AG04449 (cell line): ENCODE measurements at places on chromosomes 2 and 18.

DNA sequence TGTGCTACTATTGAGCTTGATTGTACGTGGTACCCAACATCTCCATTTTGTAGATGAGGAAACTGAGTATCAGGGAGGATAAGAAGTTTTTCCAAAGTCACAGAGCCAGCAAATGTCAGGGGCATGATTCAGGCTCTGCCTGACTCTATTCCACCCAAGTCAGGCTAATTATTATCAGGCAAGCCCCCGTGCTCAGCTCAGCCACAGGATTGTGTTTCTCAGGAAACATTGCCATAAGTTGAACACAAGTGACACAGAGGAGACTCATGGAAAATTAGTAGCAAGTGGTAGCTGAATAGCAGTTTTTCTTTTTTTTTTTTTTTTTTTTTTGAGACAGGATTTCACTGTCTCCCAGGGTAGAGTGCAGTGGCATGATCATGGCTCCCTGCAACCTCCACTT, 260.5 kb downstream of the C1D start:
- no peak for DNase-seq

DNA sequence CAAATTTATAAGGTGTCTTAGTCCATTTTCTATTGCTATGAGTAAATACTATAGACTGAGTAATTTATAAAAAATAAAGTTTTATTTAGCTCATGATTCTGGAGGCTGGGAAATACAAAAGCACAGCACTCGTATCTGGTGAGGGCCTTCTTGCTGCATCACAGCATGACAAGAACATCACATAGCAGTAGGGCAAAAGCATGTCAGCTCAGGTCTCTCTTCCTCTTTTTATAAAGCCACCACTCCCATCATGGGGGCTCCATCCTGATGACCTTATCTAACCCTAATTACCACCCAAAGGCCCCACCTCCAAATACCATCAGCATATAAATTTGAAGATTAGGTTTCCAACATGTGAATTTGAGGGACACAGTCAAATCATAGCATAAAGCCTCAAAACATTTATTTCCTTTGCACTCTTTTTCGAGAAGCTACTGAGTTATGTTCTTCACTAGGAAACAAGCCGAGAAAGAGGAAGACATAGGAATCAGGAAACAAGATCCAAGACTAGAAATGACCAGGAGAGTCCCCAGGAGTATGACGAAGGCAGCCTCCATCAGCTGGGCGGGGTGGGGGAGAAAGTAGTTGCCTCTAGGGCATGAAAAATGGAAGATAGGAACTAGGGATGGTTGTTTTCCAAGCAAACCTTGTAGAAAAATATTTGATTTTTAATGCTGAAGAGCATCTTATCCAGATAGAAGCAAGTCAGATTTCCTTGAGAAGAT, 24.1 kb upstream of the NABP1 start:
- DNase-seq = no peak

- no peak for DNase-seq
Observed at GRCh38 chr2:99903981-99904380, 238.4 kb downstream of the AFF3 start.

- no peak for DNase-seq
Observed at GRCh38 chr2:25089605-25090315, 47.9 kb downstream of the EFR3B start.

DNA sequence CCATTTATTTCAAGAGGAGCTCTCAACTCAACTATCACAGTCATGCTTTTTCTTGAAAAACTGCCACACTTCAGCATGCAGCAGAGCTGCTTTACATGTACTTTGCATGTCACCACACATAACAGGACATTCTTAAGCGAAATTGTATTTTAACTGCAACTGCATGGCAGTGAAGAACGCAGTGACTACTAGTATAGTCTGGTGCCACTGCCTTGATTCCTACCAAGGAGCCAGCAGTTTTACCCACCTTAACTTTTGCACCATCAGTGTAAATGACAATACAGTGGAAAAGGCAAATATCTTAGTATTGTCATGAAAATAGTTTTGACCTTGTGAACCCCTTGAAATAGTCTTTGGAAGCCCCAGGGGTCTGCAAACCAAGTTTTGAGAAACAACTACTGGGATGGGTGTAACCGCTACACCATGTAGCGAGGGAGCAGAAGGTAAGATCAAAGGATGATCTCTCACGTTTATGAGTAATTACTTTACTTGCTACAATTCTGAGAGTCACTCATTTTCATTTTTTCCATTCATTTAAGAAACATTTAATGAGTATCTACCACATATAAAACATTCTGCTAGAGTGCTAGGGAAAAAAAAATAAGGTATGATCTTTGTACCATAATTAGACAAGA, 32.3 kb upstream of the MPP4 start:
- DNase-seq = no peak

DNA sequence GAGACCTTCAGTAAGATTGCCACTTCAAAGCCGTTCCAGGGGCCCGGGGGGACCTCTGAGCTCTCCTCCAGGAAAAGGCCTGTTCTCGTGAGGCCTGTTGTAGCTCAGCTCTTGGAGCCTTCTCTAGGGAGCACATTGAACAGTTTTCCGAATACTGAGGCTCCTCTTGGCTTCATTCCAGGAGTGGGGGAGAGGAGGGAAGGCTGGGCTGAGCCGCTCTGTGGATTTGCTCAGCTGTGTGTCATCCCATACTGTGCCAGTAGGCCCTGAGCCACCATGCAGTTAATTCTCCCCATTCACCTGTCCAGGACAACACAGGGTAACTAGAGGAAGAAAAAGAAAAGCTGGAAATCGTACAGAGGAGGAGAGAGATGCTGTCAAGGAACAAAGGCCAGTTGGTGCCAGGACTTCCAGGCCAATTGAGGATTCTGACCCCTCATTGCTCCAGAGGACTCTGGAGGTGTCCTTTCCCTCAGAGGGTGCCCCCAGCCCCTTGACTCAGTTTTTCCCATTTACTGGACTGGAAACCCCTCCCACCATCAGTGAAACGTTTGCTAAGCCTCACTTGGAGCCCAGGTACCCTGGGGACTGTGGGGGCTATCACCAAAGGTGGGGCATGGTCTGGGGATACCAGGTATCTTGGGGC, 41.4 kb downstream of the HS1BP3 start:
- no peak for DNase-seq

DNA sequence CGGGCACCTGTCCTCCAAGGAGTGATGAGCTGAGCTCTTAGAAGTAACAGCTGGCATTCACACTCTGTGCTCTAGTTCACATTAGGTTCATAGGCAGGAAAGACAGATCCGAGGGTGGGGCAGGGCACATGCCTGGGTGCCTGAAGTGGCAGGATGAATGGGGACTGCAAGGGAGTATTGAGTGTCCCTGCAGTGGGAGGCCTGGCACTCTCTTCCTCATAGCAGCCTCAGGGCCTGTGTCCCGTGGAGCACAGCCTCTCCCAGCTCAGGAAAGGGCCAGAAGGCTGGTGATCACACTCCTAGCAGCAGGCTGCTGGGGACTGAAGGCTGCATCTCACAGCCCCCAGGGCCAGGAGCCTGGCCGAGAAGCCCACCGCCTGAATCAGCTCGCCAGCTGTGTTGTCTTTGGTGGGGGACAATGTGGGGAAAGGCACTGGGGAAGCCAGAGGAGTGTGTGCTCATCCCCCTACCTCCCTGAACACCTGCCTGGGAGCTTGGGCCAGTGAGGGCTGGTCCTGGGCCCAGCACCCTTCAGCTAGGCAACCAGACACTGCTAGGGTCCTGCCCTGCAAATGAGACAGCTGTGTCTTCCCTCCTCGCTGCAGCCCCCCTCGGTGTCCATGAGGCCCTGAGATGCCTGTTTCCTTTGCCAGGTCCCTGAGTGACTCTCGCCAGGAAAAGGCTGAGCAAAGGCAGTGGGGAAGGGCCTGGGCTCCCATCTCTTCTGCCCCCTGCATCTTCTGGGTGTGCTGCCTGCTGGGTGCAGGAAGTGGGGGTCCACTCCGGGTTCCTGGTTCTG, 48.2 kb upstream of the HS6ST1 start:
- DNase-seq = no peak

DNA sequence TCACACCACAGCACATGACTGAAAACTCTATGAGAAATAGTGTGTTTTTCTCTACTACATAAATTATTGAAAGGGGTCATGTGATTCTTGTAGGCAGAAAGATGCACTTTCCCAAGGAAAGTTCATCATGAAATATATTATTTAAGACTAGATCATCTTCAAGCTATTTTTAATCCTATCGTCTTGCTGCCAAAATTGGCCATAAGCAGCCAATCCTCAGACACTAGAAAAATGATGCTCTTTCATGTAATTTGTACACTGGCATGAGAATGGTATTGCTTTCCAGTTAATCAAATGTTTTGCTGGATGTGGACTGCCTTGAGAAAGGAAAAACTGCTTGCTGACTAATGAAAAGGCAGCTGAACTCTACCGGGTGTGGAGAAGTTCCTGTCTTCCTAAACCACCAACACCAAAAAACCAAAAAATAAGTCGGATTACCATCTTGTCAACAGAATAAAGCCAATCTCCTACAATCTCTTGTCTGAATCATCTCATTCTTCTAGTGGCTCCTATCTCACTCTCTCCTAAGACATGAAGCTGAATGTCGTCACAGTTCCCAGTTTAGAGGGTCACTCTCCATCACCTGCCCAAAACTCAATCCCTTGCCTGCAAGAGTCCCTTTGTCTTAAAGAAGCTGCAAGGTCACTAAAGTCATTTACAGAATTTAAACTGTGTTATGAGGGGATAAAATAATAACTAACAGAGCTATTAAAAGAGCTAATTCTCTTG, 5.3 kb downstream of the BCL2 start:
- no peak for DNase-seq

GRCh38 chr18:43757273-43757672, 480.0 kb upstream of the SYT4 start:
- no peak for DNase-seq

GRCh38 chr18:23136326-23137096, 1.2 kb downstream of the CABLES1 start:
- no peak for DNase-seq

GRCh38 chr2:239636808-239637207, 236.0 kb upstream of the HDAC4 start:
- no peak for DNase-seq

DNA sequence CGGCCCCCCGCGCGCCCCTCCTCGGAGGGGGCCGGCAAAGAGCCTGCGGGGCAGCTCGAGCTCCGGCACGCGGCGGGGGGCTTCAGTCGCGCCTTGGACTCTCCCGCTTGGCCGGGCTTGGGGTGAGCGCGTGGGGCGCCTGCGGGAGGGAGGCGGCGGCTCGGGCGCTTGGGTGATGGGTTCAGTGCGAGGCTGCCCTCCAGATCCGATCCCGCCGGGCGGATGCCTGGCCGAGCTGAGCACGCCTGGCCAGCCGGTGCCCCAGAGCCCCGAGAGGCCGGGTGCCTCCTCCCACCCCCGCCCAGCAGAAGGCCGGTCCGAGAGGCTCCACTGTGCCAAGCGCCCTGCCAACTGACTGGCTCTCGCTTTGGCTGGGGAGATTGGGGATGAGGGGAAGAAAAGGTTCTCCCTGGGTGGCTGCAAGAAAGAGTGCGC, 273 bp upstream of the NXPH2 start:
- DNase-seq = no peak

DNA sequence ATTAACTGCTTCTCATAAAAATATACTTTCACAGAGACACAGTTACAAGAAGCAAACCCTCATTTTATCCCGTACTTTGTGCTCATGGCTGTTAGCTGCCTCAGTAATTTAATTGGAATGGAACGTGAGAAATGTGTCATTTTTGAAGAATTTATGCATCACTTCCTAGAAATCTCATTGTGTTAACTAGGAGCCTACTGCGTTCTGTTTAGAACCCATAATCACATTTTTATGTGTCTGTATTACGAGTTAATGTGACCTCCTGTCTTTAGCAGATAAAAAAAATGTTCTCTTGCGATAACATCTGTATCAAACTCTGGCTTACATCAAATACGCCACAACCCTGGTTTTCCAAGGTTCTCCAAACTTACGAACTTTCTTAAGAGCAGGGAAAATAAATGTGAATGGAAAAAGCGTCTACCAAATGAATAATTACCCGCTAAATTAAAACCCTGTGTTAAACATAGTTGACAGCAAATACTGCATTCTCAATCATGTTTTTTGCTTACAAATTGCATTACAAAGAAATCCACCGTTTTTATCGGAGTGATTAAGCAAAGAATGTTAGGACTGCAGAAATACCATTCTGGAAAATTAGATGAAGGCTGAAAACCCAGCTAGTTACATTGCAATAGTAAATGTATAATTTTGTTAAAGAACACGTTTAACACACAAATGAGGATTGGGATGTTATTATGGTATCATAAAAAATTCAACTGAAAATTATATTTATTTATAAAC, 12.1 kb upstream of the GBX2 start:
- no peak for DNase-seq

GRCh38 chr2:98394595-98395153, 48.4 kb downstream of the CNGA3 start:
- DNase-seq = no peak

GRCh38 chr18:57901825-57902589, 98.9 kb upstream of the ATP8B1 start:
- DNase-seq = no peak

- no peak for DNase-seq
Observed at GRCh38 chr2:171485116-171485515, 37.2 kb upstream of the CYBRD1 start.

DNA sequence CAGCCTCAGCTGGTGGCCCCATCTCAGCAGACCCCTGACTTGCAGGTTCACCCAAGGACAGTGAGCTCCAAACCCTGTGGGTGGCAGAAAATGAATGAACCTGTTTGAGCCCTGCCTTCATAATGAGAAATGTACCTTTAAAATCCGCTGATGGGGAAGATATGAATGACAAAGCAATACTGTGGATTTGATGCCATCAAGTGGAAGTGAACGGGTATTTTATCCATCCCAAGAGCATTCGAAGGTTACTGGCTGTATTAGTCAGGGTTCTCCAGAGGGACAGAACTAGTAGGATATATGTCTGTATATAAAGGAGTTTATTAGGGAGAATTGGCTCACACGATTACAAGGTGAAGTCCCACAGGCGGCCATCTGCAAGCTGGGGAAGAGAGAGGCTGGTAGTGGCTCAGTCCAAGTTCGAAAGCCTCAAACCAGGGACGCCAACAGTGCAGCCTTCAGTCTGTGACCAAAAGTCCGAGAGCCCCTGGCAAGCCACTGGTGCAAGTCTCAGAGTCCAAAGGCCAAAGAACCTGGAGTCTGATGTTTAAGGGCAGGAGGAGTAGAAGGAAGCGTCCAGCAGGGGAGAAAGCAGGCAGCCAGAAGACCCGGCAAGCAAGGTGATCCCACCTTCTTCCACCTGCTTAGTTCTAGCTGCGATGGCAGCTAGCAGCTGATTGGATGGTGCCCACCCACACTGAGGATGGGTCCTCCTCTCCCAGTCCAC, 32.1 kb downstream of the TOGARAM2 start:
- DNase-seq = no peak
